ENCODE measurements at places on chromosomes 1 and 21.

- no peak for DNase-seq
Observed at GRCh38 chr1:166377896-166378295, 211.1 kb upstream of the FAM78B start.

- peak; percentile 64 for DNase-seq
Observed at GRCh38 chr21:34367320-34367935, 3.6 kb downstream of the KCNE2 start.

DNA sequence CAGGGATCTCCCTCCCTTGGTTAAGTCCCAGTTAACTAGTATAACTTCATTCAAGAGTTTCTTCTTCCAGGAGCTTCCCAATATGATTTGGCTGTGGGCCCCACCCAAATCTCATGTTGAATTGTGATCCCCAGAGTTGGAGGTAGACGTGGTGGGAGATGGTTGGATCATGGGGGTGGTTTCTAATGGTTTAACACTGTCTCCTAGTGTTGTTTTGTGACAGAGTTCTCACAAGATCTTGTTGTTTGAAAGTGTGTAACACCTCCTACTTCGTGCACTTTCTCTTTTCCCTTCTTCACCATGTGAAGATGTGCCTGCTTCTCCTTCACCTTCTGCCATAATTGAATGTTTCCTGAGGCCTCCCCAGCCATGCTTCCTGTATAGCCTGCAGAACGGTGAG, 251.8 kb upstream of the FGGY start:
- no peak for DNase-seq

GRCh38 chr1:184533915-184534314, 147.1 kb downstream of the C1orf21 start:
- no peak for DNase-seq

- no peak for DNase-seq
Observed at GRCh38 chr1:178945763-178946266, 74.9 kb upstream of the ANGPTL1 start.

DNA sequence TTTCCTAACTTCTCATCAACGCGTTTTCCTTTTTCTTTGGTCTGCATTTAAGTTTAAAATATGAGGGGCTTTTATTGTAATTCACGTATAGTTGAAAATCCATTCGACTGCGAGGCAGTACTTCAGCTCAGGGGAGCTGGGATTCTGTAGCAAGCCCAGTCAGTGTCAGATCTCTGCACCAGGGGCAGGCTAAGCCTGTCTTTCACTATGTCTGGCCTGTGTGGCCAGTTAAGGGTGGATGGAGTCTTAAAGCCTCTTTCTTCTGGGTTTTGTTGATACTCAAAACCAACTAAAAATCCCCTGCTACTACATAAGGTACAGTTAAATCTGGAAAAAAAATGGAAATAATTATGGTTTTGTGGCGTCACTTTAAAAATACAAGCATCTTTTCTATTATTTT, 124.7 kb downstream of the TYW3 start:
- no peak for DNase-seq

GRCh38 chr1:19412654-19413053, 72.7 kb downstream of the CAPZB start:
- no peak for DNase-seq

- DNase-seq: peak; percentile 30
Observed at GRCh38 chr1:81681601-81682266, 119.0 kb upstream of the ADGRL2 start.

DNA sequence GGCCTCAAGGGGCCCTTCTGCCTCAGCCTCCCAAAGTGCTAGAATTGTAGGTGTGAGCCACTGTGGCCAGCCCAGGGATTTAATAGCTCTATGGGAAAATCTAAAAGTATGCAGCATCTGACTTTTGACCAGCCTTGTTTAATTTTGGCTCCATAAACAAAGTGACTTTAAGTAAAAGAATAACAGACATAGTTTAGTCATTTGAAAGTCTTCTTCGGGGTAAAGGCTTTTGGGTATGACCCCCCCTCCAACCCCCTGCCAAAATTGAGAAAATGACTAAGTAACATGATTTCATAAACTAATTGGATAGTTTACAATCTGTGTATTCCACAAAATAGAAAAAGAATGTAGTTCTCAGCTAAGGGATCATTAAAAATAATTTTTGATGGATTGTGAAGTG, 17.0 kb downstream of the GPBP1L1 start:
- DNase-seq: no peak

DNA sequence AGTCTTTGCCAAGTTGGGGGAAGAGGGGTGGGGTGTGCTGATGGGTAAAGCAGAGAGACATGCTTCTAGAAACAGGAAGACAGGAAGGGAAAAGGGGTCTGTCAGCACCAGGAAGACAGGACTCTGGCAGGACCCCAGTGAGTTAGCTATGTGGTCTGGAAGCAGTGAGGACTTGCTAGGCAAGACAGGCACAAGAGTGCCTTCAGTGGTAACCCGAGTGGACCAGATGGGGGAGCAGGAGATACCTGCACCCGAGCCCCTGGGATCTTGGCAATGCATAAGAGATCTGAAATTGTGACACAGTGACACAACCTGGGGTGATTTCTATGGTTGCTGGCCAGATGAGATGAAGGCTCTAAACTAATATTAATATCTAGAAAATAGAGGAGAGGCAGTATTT, 7.0 kb downstream of the TLR5 start:
- no peak for DNase-seq

- peak; percentile 18 for DNase-seq
Observed at GRCh38 chr1:60765204-60765603, 317.2 kb upstream of the NFIA start.

- DNase-seq: no peak
Observed at GRCh38 chr1:201732351-201732750, 96.6 kb upstream of the IPO9 start.

- no peak for DNase-seq
Observed at GRCh38 chr1:167808690-167809089, 86.9 kb downstream of the MPZL1 start.

GRCh38 chr1:168654198-168654915, 74.6 kb downstream of the DPT start:
- no peak for DNase-seq

- DNase-seq: no peak
Observed at GRCh38 chr1:203271018-203271743, 34.1 kb upstream of the BTG2 start.

DNA sequence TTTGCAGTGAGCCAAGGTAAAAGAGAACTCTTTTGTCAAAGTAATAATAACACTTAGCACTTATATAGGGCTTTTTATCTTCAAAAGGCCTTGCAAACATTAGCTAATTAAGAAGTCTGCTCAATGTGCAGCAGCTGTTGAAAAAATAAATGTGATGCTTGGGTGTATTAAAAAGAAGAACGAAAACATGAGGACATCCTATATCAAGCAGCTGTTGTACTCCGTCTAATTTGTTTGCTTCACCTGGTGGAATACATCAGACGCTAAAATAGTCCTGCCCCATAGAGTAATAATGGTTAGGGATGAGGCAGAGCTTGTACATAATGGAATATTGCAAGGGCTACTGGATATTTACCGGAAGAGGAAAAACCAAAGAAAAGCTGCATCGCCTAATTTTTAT, 299.5 kb downstream of the ST6GALNAC3 start:
- DNase-seq: peak; percentile 71

GRCh38 chr1:181318022-181318857, 165.1 kb upstream of the CACNA1E start:
- no peak for DNase-seq

DNA sequence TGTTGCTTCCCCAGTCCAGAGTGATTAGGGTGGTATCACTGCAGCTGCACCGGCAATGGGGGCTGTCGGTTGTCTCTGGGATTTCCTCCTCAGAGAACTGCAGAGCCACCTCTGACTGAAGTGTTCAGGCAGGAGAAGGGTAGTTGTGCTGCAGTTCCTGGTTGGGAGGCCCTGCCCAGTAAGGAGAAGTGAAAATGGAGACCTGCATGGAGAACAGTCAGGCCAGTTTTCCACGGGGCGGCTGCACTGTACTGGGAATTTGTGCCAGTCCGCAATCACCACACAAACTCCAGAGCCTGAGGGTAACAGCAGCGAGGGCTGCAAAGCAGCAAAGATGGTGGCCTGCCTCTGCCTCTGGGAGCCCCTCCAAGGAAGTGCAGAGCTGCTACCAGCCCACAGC, 58.1 kb upstream of the CCDC190 start:
- DNase-seq: no peak

GRCh38 chr1:220511179-220511578, 16.8 kb upstream of the MARK1 start:
- DNase-seq: no peak

GRCh38 chr1:206715552-206716158, 30.9 kb downstream of the MAPKAPK2 start:
- DNase-seq: no peak

DNA sequence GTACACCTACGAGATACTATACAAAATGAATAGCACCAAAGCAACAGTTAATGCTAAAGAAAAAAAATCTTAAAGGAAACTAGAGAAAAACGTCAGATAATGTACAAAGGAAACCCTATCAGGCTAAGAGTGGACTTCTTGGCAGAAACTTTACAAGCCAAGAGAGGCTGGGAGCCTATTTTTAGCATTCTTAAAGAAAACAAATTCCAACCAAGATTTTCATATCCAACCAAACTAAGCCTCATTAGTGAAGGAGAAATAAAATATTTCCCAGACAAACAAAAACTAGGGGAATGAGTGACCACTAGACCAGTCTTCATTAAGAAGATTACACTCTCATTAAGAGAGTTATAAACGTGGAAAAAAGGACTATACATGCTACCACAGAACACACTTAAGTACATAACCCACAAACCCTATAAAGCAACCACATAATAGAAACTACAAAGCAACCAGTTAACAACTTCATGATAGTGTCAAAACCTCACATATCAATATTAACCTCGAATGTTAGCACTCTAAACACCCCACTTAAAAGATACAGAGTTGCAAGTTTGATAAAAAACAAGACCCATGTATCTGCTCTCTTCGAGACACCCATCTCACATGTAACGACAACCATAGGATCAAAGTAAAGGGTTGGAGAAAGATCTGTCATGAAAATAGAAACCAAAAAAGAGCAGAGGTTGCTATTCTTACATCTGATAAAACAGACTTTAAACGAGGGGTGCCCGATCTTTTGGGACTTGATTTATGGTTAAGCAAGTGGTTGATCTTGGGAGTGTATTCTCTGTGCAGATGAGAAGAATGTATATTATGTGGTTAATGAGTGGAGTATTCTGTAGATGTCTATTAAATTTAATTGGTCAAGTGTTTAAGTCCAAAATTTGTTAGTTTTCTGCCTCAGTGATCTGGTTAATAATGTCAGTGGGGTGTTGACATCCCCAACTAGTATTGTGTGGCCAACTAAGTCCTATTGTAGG, 1301.4 kb downstream of the PLA2G4A start:
- DNase-seq: no peak

- DNase-seq: no peak
Observed at GRCh38 chr1:197985351-197985750, 68.2 kb downstream of the LHX9 start.

DNA sequence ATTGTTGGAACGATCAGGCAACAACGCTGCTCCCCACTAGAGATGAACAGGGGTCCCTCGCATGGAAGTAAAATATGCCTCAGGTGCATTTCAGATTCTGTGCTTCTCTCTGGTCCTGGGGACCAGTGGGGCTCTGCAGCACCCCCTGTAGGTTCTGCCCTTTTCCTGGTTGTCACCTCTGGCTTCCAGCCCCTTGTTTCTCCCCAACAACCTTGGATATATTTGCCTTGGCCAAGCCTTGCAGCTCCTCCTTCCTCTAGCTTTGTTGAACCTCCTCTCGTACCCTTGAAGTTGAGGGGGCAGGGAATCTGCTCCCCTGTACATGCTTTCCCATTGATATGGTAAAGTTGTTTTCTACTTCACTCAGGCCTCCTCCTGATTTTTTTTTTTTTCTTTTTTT, 5.4 kb upstream of the RGSL1 start:
- DNase-seq: no peak

DNA sequence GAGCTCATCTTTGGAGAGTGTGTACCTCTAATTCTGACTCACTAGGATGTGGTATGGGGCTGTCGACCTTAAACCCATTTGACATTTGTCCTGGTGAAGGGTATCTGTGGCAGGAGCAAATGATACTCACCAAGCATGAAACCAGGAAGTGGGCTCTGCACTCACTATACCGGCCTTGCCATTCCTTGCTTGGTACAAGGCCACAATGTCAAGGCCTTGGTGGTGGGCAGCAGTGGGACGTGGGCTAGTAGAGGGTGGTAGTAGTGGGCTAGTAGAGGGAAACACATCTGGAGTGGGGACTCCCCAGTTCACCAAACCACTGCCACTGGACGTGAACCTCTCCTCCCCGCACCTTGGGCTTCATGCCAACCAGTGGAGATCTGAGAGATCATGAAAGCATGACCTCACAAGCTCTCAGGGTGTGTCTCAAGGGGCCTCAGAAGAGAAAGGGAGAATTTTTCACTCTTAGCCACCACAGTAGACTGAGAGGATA, 11.5 kb downstream of the TNFSF4 start:
- DNase-seq: no peak

- DNase-seq: no peak
Observed at GRCh38 chr1:39462074-39462473, 29.4 kb upstream of the BMP8A start.

GRCh38 chr1:9482816-9483572, 56.3 kb upstream of the SLC25A33 start:
- DNase-seq: no peak

DNA sequence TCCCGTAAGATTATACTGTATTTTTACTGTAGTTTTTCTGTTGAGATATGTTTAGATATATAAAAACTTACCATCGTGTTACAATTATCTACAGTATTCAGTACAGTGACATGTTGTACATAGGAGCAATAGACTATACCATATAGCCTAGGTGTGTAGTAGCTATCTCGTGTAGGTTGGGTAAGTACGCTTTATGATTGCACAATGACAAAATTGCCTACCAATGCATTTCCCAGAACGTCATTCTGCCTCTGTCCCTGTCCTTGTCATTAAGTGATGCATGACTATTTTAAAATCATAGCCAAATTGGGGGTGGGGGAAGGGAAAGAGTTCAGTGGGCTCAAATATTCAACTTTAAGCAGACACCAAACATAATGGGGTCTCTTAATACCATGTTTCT, 233.8 kb upstream of the TMEM51 start:
- DNase-seq: no peak

GRCh38 chr1:14743368-14743767, 144.9 kb downstream of the KAZN start:
- DNase-seq: no peak

DNA sequence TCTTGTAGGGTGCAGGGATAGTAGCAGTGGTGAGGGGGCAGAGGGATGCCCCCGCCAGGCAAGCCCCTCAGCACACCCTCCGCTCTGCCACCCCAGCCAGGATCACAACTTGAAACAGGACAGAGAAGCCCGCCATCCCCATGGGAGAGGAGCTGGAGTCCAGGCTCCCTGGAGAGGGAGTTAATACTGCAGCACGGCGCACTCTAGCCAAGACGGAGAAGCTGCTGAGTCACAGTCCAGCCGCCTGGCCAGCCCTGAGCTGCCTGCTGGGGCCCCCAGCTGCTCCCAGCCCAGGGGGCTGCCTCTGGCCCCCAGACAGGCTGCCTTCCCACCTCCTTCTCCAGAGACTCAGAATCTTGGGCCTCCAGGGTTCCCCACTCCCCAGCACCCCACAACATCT, 87.2 kb downstream of the SYT2 start:
- DNase-seq: no peak
